NCI-H226 (cell line): ENCODE measurements at places on chromosomes 5 and 9.

- DNase-seq = no peak
These were observed 137.6 kb downstream of the CRB2 start for GRCh38 chr9:123493627-123494026.

DNA sequence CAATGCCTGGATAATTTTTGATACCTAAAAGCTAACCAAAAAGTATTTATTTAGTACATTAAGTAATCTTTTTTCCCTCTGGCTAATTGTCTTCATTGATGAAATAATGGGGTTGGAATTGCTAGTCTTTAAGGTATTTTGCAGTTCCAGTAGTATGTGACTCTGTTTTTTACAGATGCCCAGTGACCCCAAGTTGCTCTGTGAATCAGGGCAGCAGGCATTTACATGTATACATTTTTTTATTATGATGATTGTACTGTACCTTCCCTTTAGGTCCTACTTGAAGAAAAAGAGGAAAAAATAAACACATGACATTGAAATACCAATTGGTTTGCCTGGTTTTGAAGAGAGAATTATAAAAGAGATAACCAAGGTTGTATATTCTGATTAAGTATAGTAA is 385.5 kb downstream of the ADGRV1 start:
- no peak for DNase-seq

- no peak for DNase-seq
These were observed 44.5 kb downstream of the ERCC6L2 start for GRCh38 chr9:95920017-95920416.

DNA sequence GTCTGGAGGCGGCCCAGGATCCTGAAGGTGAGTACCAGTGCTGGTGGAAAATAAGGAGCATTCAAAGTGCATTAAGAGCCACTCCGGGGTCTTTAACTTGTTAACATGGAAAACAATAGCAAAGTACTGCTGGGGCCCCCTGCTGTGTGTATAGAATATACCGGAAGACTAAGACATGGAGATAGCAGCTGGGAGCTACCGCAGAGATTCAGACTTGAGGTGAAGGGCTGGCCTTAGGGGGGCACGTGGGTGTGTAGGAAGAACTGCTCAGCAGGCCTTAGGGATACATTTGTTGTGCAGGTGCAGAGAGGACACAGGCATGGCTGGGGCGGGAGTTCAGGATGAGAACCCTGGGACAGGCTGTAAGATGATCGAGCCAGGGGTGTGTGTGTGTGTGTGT is 1.2 kb upstream of the DMRT1 start:
- DNase-seq = no peak

DNA sequence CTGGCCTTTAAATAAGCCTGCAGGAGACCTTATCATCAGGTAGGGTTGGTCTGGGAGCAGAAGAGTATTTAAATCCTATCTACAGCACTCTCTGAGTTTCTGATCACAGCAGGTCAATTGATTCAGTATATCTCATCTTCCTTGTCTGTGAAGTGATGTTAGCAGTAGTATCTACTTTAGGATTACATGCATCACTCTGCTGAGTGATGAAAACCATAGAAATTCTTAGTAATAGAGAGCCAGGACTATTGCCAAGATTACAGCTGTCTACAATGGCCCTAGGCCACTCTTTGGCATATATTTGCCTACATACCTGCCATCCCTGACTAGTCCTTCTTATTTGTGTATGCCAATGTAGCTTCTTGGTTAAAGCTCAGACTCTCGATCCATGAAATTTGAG is 183.8 kb downstream of the ASTN2 start:
- DNase-seq = no peak

GRCh38 chr9:38761999-38762398 is 42.1 kb upstream of the FAM240B start:
- no peak for DNase-seq

- no peak for DNase-seq
These were observed 522.6 kb upstream of the COX7C start for GRCh38 chr5:86095092-86095491.

DNA sequence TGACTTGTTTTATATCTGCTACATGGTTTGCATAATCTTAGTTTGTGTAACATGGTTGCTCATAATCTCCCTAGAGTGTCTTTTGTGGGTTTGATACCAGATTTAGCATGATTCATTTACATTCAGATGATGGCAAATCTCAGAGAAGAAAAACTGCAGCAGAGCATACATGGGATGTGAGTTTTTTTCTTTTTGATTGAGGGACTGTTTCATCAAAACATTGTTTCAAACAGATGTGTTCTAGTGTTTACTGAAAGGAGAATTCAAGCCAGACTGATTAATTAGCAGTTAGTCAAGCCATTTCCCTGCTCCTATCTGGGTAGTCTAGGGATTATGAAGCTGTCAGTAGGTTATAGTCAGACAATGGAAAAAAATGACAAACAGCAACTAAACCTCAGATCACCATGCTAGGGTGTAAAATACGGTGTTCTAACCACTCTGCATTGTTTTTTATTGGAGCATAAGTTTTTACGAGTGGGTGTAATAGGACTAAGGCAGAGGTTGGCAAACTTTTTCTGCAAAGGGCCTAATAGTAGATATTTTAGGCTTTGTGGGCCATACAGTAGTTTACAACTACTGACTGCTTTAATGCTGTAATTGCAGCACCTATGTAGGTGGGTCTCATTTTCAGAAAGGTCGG is 10.5 kb upstream of the GDNF start:
- peak; percentile 32 for DNase-seq

GRCh38 chr9:82903503-82903902 is 159.4 kb downstream of the RASEF start:
- no peak for DNase-seq

GRCh38 chr5:90933298-90933697 is 374.7 kb downstream of the ADGRV1 start:
- peak; percentile 46 for DNase-seq

- DNase-seq = no peak
These were observed 109.7 kb upstream of the RETREG1 start for GRCh38 chr5:16726538-16726946.

GRCh38 chr5:28542987-28543386 is 1504.6 kb upstream of the CDH9 start:
- DNase-seq = peak; percentile 95

DNA sequence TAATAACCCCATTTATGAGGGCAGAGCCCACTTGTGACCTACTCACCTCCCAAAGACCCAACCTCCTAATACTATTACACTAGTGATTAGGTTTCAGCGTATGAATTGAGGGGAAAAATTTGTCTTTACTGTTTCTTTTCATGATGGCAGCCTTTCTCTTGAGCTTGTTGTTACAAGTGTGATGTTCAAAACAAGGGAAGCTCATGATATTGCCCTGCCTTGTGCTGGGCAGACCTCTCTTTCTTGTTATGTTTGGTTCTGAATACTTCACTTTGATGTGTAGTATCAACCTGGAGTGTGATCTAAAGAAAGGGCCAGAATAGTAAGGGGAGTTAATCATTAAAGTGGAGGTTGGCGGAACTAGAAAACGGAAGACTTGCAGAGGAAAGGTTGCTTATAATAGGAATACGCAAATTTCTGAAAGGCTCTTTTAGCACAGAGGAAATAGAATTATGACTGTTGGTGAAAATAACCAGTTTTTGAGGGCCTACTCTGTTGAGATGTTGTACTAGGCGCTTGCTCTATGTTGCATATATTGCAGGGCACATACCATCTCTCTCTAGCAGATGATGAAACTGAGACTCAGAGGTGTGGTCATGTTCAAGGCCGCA is 68.2 kb downstream of the MELK start:
- no peak for DNase-seq

DNA sequence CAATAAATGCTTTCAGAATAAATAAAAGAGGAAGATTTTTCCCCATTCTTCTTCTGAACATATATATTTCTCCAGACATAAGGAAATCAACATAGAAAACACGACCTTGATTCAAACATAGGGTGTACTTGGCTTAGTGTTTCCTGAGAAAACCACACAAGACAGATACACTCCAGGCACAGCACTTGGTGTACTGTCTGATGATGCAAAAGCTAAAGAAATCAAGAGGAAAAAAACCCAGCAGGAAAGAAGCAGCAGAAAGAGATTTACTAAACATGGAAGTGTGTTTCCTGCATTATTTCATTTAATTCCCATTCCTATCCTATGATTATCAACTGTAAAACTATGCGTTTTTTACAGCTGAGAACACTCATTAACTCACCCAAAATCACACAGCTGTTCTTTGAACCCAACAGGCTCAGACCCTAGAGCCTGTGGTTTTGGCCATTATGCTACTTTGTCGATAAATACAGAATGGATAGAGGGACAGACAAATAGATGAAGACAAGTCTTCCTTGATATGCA is 46.1 kb downstream of the NIPAL4 start:
- DNase-seq = no peak

GRCh38 chr5:67844924-67845323 is 370.6 kb upstream of the PIK3R1 start:
- DNase-seq = no peak

DNA sequence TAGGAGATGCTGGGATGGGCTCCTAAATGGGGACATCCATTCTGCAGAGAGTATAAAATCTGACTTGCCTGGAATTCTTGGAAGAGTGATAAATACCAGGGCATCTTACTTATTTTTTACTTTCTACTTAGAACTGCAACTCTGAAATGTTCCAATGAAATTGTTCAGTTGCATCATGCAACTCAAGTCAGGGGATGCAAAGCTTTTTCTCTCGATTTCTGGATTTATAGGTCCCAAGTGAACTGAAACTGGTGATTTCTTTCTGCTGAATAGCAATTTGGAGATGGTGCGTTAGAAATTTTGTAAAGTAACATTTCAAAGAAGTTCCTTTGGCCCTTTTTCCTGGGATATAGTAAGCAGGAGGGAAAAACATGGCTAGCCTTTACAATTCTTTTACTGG is 238.4 kb upstream of the CD180 start:
- no peak for DNase-seq

- DNase-seq = no peak
These were observed 13.8 kb upstream of the PLCXD3 start for GRCh38 chr5:41524174-41524573.

DNA sequence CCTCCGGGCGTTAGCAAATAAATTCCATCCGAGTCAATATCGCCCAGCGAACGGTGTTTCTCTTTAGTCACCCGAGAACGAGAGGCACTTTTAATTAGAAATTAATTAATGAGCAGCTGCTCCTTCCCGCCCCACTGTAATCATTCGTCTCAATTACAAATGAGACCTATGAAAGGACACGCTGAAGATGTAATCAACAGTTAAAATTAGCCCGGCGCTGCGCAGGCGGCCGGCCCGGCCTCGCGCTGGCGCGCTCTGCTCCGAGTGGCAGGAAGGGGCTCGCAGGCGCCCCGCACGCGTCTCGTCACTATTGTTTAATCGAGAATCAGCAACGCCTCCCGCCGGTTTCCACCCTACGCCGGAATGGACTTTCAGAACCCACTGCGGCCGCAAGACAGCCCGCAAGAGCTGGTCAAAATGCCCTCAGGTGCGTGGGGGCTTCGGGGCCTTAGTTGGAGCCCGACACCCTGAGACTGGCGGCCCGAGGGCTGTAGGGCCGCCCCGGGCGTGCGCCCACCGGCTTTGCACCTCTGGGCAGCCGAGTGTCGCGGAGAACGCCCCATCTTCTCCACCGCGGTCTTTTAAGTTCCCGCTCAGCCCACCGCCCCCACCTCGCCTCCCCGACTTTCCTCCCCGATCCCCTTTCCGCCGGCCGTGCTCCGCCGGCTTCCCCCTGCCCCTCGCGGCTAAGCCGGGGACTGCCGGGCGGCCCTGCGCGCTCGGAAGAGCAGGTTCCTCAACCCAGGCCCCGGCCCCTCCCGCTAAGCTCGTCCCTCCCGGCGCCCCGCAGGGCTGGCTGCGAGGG is 597 bp upstream of the IRX4 start:
- no peak for DNase-seq

GRCh38 chr5:66994790-66995189 is 201.8 kb downstream of the CD180 start:
- no peak for DNase-seq

- no peak for DNase-seq
These were observed 233.1 kb downstream of the MAST4 start for GRCh38 chr5:66829358-66829674.

- DNase-seq = no peak
These were observed 3.0 kb downstream of the FLT4 start for GRCh38 chr5:180646289-180646962.

DNA sequence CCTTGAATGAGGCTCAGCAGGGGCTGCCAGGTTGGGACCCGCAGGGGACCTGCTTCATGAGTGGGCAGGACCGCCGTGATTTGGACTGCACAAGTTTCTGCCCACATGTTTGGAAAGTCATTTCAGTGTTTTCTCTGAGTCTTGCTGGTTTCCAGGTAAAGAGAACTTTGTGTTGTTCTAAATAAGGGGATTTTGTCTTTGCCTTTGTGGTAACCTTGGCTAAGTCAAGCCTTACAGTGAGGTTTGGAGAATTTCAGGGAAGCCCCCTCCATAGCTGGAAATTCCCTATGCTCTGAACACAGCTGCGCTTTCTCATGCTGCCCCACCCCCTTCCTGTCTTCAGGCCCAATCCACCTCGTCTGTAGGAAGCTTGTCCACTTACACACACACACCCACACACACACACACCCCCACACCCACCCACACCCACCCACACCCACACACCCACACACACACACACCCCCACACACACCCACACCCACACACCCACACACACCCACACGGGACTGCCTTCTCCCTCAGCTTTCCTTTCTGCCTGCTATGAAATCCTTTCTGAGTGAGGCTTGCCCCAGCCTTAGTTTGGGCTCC is 270.1 kb downstream of the HSPA4 start:
- DNase-seq = no peak

DNA sequence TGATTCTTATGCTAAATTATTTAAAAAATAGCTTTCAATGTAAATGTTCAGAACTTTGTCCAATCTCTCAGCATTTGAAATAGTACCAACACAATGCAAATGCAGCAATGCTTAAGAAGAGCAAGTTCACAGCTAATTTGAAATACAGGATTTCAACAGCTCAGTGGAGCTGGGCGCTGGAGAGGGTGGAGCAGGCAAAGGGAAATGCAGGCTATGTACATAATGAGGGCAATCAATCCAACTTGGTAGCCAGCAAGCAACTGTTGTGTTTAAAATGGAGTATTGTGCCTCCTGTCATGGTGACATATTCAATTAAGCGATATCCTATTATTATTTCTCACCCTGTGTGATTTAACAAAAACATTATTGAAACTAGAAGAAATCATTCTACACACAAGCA is 568.8 kb downstream of the PSAT1 start:
- peak; percentile 25 for DNase-seq

- no peak for DNase-seq
These were observed 11.6 kb downstream of the PSIP1 start for GRCh38 chr9:15499139-15499538.

GRCh38 chr9:98750364-98751060 is 41.8 kb upstream of the GABBR2 start:
- no peak for DNase-seq

DNA sequence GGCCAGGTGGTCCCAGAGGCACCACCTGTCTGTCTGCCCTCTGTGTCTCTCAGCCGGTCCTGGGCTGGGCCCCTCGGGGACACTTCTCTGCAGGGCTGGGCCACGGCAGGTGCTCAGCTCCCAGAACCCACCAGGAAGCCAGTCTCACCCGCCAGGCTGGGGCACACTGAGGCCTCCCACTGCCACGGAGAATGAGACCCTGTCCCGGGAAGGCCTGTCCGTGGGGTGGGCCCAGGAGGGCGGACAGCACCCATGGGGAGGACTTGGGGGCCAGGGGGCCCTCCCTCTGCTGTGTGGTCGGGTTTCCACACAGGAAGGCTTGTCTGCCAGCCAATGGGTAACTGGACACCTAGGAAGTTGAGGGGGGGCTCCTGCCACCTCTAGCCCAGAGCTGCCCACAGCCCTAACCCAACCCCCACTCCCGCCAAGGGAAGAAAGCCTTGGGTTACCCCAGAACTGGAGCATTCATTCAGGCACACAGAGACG is 4.1 kb upstream of the TUBB4B start:
- DNase-seq = no peak
